ENCODE measurements at places on chromosomes 1 and 21.

DNA sequence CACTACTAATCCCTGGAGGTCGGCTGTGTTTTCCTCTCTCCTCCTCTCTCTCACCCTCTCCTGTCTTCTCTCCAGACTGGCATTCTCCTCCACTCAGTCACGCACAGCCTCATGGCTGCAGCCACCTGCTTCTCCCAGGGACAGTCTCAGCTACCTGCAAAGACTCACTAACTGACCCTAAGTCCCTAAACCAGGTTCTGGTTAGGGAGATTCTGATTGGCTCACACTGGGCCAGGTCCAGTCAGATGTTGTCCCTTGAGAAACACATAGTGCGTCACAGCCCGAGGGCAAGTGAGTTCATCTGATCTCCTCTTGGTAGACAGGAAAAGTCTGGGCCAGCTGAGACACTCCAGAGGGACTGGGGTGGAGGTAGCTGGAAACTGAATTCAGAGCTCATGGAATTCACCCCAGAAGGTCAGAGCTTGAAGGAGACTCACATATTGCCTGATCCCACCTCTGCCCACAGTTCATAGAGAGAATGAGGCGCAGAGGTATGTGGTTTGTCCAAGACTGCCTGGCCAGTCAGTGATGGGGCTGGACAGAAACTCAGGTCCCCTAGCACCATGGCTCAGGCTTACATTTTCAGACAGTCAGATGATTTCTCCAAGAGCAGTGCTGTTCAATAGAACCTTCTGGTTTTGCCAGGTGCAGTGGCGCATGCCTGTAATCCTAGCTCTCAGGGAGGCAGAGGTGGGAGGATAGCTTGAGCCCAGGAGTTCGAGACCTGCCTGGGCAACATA lies 40.4 kb upstream of the RPL11 start:
- no peak for DNase-seq

- peak; percentile 39 for DNase-seq
These were observed 491 bp downstream of the PER3 start for GRCh38 chr1:7784492-7785071.

- DNase-seq: no peak
These were observed 7.6 kb downstream of the EDARADD start for GRCh38 chr1:236401698-236402097.

GRCh38 chr1:1432951-1433803 lies 2.3 kb upstream of the VWA1 start:
- peak; percentile 78 for DNase-seq

GRCh38 chr21:44295163-44295573 lies 4.7 kb upstream of the PFKL start:
- no peak for DNase-seq

GRCh38 chr1:201703621-201704438 lies 125.1 kb upstream of the IPO9 start:
- DNase-seq: peak; percentile 89

- no peak for DNase-seq
These were observed 137.7 kb downstream of the ACTL8 start for GRCh38 chr1:17892851-17893250.

DNA sequence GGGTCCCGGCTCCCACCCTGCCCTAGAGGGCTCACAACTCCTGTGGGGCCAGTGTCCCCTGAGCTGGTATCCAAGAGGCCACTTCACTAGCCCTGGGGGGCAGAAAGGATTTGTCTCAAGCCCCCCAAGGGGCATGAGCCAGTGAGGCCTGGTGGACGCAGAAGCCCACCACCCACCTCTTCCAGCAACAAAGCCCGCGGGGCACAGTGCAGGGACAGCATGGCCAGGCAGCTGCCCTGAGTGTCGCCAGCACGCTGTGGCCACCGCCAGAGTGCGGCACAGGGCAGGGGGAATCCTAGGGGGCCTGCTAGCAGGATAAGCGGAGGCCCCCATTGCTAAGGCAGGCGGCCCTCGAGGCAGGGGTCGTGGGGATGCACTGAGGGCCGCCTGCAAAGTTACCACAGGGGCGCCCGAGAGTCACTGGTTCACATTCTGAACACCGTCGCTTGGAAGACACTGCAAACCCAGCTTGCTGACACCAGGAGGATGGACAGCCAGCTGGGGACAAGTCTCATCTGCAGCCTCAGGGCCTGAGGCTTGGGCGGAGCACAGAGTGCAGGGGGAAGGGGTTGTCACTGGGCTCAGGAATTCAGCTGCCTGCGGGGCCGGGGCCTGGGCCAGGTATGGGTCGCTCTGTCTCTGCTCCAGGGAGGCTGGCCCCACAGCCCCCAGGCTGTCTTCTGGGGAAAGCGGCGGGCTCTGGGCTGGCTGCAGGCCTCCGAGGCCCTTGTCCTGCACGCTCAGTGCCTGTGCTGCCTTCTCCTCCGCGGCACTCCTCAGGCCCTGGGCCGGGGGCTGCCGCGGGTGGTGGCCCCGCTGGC lies 26.8 kb downstream of the SLC19A1 start:
- no peak for DNase-seq

- DNase-seq: no peak
These were observed 15.3 kb downstream of the DNAJC11 start for GRCh38 chr1:6686294-6686693.

DNA sequence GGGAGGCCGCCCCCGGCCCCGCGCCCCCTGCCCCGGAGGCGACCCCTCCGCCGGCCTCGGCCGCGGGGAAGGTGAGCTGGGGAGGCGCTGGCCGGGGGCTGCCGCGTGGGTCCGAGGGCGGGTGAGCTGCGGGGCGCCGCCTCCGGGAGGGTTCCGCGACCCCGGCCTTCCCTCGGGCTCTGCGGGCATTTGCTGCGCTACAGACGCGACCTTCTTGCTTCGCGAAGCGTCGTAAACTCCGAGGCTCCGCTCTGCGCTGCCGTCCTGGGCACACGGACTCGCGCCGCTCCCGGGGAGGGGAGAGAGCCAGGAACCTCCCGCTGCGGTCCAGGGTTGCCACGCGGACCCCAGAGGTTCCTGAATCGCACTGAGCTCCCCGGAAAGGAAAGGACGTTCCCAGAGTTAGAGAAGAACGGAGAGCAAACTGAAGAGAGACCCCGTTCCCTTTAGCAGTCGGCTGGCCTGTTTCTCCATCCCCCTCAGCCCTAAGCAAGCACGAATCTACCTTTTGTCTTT lies 345 bp downstream of the SLX9 start:
- DNase-seq: no peak

- DNase-seq: peak; percentile 61
These were observed 7.5 kb upstream of the ZNF648 start for GRCh38 chr1:182069028-182069466.

GRCh38 chr1:225601902-225602589 lies 50.9 kb downstream of the ENAH start:
- no peak for DNase-seq

DNA sequence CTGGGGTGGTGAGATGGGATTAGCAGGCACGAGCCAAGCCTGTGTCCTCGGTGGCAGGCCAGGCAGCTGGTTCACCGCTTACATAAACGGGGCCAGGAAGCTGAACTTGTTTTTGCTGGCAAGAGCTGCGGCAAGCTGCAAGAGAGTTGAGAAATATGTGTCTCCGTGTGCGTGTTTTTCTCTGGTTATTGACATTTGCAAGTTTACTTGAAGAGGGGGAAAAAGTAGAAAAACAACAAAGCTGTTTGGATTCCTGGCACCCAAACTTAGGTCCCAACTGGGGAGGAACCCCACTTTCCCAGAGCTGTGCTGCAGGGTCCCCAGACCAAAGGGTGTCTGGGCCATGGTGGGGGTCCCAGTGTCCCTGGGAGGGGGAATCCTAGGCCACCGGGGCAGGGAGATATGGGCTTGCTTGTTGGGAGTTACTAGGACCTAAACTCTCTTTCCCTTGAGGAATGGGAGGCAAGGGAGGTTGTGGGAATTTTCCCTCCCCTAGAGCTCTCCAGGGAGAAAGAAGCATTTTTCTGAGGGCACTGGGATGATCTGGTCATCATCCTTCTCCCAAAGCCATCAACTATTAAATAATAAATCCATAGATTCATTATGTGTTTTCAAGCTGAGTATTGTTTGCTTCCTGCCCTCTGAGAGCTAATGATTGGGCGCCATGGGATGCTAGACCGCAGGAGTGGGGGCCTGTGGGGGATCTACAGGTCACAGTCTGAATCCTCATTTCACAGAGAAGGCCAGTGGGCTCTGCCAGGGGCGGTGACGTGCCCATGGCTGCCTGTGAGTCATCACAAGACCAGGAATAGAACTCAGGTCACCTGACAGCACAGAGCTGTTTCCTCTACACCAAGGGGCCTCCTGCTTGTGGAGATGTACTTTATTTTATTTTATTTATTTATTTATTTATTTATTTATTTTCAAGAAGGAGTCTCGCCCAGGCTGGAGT lies 14.8 kb downstream of the IL6R start:
- DNase-seq: peak; percentile 84

DNA sequence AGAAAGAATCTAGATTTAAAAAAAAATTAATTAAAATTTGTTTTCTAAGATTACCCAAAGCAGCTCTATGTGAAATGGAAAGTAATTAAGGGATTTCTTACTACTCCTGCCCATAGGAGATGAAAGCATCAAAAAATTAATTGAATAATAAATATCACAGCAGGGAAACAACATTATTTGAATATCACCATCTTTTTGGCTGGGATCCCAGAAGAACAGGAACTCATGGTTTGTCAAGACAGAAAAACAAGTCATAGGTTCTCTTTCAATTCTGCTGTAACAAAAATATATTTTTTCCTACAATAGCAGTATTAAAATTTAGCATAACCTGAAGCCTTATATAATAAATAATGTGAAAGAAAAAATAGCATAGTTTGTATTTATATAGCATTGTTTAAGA lies 1713.4 kb downstream of the NCAM2 start:
- no peak for DNase-seq

DNA sequence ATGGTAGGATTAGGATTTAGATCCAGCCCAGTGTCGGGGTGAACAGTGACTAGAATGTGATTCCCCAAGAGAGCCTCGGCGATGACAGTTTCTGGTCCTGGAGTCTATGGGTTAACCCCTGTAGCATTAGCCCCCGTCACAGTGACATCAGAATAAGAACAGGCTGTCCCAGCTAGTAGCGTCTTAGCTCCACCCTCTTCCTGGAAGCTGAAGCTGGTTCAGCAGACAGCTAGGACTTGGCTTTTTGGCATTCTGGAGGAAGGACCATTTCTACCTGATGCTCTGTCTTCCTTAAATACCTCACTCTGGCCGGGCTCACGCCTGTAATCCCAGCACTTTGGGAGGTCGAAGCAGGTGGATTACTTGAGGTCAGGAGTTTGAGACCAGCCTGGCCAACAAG lies 5.0 kb downstream of the NDUFS2 start:
- no peak for DNase-seq

DNA sequence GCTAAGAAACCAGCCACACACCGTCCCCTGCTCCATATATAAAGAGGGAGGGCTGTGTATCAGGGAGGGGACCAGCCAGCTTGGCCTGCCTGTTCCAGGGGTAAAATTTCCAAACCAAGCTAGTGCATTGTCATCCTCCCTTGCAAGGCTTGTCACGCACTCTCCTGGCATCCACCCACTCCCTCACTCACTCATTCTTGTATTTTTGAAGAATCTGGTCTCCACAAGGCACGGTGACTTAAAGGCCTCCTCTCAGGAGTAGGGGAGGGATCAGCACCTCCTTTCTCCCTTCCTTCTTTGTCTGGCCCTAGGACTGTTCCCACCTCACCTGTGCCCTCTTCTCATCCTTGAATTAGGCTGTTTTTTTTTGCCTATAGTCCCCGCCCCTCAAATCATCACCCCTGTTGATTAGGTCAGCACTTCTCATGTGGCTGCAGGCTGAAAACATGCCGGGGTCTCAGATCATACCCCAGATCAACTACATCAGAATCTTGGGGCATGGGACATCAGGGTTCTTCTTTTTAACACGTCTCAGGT lies 5.0 kb downstream of the ABCA4 start:
- no peak for DNase-seq

DNA sequence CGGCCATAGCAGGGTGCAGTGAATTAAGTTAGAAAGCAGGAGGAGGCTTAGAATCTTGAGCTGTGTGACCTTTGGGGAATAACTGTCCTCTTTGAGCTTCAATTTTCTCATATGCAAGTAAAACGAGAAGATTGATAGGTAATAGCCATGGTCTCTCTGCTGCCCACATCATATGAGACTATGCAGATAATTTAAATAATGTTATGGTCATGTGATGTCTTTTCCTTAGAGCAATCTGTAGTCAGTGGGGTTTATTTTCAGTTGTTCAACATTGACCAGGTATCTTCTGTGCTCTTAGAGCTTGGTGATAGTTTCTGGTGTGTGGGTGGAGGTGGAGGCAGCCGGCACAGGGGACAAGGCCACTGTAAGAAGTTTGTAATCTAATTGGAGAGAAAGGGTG lies 537.1 kb downstream of the KIF26B start:
- no peak for DNase-seq

DNA sequence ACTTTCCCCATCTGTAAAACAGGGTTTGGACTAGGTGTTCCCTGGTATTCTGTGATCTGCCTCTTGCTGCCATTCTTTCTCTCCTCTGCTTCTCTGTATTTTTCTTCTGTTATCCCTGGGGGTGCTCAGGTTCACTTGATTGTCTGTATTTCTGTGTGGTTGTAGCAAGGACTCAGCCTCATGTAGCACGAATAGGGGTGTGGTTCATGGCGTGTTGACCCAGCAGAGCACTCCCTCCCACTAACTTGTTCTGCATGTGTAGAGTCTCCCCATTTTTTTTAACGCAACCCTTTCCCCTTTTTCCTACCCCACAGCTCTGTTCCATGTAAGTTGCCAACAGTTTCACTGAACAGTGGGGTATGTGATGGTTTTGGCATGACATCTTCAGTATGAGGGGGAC lies 1.2 kb upstream of the BNIPL start:
- no peak for DNase-seq

GRCh38 chr1:230970432-230970831 lies 8.2 kb downstream of the TTC13 start:
- DNase-seq: no peak

GRCh38 chr1:201728731-201729130 lies 100.2 kb upstream of the IPO9 start:
- no peak for DNase-seq

DNA sequence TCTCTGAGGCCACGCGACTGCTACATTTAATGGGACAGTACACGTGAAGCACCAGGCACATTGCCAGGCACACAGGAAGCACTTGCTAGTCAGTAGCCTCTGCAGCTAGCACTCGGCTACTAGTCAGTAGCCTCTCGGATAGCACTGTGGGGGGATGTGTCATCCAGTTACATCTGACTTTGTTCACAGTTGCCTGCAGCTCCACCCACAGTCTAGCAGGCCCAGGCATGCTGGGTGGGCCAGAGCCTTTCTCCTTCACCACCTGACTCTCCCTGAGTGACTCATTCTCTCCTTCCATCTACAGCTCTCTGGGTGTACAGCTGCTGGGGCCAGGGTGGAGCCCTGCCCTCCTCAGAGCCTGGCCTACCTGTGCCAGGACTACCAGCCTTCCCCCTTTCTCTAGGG lies 51.5 kb downstream of the PTPRF start:
- DNase-seq: peak; percentile 43

GRCh38 chr1:43054961-43055360 lies 96.3 kb upstream of the SLC2A1 start:
- DNase-seq: no peak

- peak; percentile 79 for DNase-seq
These were observed 51.1 kb downstream of the SIM2 start for GRCh38 chr21:36749935-36750575.

GRCh38 chr1:184828369-184828717 lies 73.7 kb upstream of the EDEM3 start:
- no peak for DNase-seq

GRCh38 chr1:237873487-237874211 lies 17.1 kb downstream of the ZP4 start:
- no peak for DNase-seq

- DNase-seq: no peak
These were observed 34.7 kb downstream of the LRRC8D start for GRCh38 chr1:89855413-89856123.
